ENCODE measurements at places on chromosomes 7 and 10.
A peak's percentile ranks its signal among the peaks of the same experiment; 100 is the strongest.

DNA sequence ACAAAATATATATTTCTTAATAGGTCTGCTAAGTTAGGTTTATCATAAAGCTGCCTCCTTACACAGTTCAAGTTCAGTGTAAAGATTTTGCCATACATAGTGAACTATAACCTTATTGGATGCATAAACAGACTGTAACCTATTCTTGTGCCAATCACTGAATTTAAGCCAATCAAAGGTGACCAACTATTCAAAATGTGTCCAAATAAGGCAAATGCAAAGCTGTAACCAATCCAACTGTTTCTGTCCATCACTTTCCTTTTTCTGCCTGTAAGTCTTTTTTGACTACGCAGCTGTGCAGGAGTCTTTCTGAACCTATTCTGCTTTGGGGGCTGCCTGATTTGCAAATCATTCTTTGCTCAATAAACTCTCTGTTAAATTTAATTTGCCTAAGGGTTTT lies 11.6 kb upstream of the DNMBP start:
- peak; percentile 27 for DNase-seq

DNA sequence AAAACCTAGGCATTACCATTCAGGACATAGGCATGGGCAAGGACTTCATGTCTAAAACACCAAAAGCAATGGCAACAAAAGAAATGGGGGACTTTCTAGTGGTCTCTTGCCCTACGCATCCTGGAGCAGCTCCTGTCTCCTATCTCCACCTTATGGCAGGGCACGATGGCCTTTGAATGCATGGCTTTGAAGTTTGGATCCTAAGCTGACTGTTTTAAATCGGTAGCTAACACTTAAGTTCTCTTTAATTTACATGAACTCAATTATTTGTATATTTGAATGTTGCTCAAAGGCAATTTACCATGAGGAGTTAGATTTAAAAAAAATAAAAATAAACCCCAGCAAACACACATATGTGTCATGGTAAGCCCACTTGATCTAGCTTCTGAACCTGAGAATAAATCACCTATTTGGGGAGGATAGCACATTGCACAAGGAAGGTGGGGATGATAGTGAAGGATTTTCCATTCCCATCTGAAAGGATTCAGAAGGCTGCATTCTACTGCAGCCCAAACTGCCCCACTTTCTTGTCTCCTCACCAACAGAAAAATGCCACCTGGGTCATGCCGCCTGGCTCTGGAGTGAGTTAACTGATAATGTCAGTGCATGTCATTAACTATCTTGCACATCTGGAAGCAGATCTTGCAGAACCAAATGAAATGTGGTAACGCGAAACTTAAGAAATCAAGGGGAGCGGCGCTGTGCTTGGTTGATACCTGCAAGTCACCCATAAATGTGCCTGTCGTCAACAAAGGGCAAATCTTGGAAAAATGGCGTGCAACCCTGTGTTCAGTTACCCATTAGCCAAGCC lies 12.4 kb downstream of the KLF6 start:
- no peak for DNase-seq

DNA sequence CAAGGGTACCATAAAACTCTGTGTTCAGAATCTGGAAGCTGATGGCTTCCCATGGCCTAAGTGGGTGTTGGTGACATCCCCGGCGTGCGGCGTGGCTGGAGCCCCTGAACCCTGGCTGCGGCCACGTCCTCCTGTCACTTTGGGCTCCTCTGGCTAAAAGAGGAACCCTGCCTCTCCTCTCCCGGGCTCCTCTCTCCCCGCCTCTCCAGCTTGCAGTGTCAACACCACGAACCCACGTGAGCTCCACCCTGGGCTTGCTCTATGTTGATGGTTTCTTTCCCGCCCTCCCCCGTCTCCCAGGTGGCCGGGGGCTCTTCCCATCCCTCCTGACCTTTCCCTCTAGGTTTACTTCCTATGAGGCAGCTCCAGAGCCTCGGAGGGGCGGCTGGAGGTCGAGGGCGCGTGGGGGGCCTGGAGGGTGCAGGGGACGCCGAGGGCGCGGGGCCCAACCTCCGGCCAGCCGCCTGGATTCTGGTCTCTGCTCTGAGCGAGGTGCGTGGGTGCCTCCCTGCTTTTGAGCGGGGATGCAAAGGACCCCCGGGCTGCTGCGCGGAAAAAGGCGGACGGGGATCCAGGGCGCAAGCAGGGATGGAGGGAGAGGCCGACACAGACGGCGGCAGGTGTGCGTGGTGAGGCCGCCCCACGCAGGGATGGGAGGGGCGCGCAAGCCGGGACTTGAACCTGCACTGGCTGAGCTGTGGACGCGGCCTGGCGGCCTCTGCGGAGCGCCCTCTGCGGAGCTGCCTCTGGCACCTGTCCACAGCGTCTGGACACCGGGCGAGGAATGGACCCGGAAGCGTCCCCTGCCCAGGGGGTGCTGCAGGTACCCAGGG lies 115.5 kb upstream of the DIP2C start:
- peak; percentile 1 for DNase-seq

DNA sequence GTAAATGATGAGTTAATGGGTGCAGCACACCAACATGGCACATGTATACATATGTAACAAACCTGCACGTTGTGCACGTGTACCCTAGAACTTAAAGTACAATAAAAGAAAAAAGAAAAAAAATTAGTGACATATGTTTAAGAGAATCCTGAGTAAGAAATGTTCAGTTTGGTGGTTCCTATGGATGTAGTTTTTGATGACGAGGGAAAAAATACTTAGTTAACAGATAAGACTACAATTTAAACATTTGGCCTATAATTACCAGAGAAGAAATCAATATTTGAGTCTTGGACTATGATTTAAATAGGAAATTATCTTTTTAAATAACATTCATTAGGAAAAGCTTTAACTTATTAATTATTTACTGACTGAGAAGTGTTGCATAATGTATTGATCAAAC lies 39.2 kb upstream of the SLC26A3 start:
- DNase-seq: no peak

- no peak for DNase-seq
Measured at GRCh38 chr10:82240408-82240807, 365.4 kb downstream of the NRG3 start.

DNA sequence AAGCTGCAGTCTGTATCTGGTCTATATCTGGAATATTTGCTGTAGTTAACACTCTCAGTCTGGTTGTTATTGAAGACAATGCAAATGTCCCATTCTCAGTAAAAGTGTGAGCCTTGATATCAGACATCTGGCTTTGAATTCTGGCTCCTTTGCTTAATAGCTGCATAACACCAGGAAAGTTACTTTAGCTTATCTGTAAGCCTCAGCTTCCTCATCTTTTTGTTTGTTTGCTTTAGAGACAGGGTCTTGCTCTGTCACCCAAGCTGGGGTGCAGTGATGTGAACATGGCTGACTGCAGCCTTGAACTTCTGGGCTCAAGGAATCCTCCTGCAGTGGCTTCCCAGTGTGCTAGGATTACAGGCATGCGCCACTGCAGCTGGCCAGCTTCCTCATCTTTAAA lies 41.3 kb downstream of the CNNM2 start:
- DNase-seq: no peak

- no peak for DNase-seq
Measured at GRCh38 chr7:2383543-2384274, 19.7 kb upstream of the CHST12 start.
